Upper lobe of right lung (tissue), 1 donor: ENCODE measurements at places on chromosomes 7 and 10.

GRCh38 chr10:76036111-76036940, 604.9 kb downstream of the LRMDA start:
- H3K4me3 ChIP-seq, result peak overlapping the region; percentile 14
- peak; percentile 85 for DNase-seq
- H3K36me3 ChIP-seq, result no peaks in the 10 kb centered on the region
- no peaks in the 10 kb centered on the region for H3K27me3 ChIP-seq
- H3K27ac ChIP-seq, result no peak overlapping the region
- peaks cover 22% of the 10 kb centered on the region for H3K4me1 ChIP-seq

DNA sequence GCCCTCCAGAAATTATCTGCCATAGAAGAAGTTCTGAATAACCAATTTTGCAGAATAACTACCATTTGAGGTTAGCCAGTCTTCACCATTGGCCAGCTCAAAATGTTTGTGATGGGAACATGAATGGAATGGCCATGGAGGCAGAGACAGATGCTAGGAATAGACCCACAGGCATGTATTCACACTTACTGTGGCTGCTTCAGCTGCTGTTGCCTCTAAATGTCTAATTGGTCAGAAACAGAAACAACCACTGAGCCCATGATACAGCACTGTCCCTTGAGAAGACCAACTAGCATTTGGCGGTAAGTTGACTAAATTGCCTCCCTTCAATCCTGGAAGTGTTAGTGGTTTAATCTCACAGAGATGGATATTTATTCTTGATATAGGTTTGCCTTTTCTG, 38.6 kb upstream of the TAS2R16 start:
- no peak overlapping the region for H3K4me3 ChIP-seq
- DNase-seq, result no peak
- no peaks in the 10 kb centered on the region for H3K27me3 ChIP-seq
- H3K4me1 ChIP-seq, result no peaks in the 10 kb centered on the region
- no peaks in the 10 kb centered on the region for H3K36me3 ChIP-seq

GRCh38 chr7:19554581-19554980, 154.3 kb downstream of the POLR1F start:
- H3K4me1 ChIP-seq, result no peaks in the 10 kb centered on the region
- no peak overlapping the region for H3K4me3 ChIP-seq
- H3K27me3 ChIP-seq, result no peaks in the 10 kb centered on the region
- H3K27ac ChIP-seq, result no peak overlapping the region
- H3K36me3 ChIP-seq, result no peaks in the 10 kb centered on the region
- DNase-seq, result no peak

GRCh38 chr7:2689951-2690705, 2.1 kb downstream of the AMZ1 start:
- no peak overlapping the region for H3K4me3 ChIP-seq
- no peak overlapping the region for H3K27ac ChIP-seq
- H3K4me1 ChIP-seq, result peaks cover 13% of the 10 kb centered on the region
- no peak for DNase-seq
- peaks cover 44% of the 10 kb centered on the region for H3K27me3 ChIP-seq

GRCh38 chr10:14560274-14560673, 214.4 kb downstream of the FAM107B start:
- H3K27ac ChIP-seq, result no peak overlapping the region
- no peaks in the 10 kb centered on the region for H3K36me3 ChIP-seq
- H3K4me1 ChIP-seq, result peaks cover 30% of the 10 kb centered on the region
- no peaks in the 10 kb centered on the region for H3K27me3 ChIP-seq
- DNase-seq, result peak; percentile 74

GRCh38 chr7:132154248-132154647, 422.0 kb downstream of the PLXNA4 start:
- H3K36me3 ChIP-seq, result no peaks in the 10 kb centered on the region
- DNase-seq, result no peak
- no peaks in the 10 kb centered on the region for H3K27me3 ChIP-seq
- H3K27ac ChIP-seq, result no peak overlapping the region
